Activated naive CD4-positive, alpha-beta T cell treated with anti-CD3 and anti-CD28 coated beads, Interleukin-2, amount 50 U/mL, for 72 hours (primary cell): ENCODE measurements at places on chromosomes 4 and X. TPM values are rescaled to one million over a fixed set of nuclear protein-coding genes. Genes with fewer than 3 reads are reported as not detected.

Gene NPY5R
- total RNA-seq: not detected

- DNase-seq: no peak
Measured at GRCh38 chr4:67927251-67927650, 36.0 kb downstream of the TMPRSS11A start.

DNA sequence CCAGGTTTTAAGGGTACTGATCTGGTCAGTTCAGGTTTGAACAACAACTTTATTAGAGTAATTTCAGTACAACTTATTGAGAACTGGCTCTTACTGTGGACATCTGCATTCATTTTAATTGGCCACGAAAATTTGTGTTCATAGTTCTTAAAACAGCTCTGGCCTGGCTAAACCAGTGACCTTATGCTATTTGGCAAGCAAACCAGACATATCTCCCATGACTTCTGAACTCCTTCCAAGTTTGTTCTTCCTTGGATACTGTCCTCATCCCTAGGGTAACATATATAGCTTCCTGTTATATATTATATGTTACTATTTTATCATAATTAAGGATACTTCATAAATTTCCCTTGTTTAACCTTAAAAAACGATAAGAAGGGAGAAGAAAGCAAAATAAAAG lies 841.9 kb downstream of the TRAM1L1 start:
- no peak for DNase-seq

Gene SAP30
- 21.7 TPM for total RNA-seq

Gene ETDB
- not detected for total RNA-seq

DNA sequence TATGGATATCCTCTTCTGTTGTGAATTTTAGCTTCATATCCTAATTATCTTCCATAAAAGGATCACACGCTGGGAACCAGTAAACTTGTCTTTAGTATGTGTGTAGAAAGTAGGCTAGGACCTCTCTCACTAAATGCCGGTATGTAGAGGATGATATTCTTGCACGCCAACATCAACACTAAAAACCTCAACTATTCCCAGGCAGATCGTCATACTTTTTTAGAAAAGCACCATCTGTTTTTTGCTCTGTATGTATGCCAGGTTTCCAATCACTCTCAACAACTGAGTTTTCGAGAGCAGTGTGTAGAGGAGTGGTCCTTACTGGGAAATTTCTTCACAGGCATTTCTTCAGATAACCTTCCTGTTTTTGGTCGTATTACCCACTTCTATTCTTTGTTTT lies 283.6 kb downstream of the GALNTL6 start:
- no peak for DNase-seq
